Eye (tissue), 1 donor: ENCODE measurements at places on chromosomes 2 and 18.

GRCh38 chr2:201680743-201681142, 17.7 kb downstream of the MPP4 start:
- no peak for DNase-seq

DNA sequence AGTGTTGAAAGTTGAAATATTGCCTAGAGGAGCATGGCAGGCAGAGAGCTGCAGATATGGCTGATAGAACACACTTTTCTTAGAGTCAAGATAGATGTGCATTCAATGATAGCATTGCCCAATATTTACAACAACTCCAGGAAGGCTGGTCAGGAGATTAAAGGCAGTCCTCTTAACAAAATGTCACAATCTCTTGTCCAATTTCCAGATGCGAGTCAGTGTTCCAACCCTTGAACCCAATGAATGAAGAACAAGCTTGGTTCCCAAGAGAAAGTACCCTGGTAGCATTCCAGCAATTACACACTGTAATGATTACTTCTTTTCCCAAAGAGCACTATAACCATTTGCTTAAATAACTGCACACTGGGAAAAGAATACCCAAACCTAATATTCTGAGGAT, 839.4 kb upstream of the VRK2 start:
- DNase-seq, result no peak

GRCh38 chr2:62505109-62505749, 766 bp downstream of the TMEM17 start:
- DNase-seq, result no peak

DNA sequence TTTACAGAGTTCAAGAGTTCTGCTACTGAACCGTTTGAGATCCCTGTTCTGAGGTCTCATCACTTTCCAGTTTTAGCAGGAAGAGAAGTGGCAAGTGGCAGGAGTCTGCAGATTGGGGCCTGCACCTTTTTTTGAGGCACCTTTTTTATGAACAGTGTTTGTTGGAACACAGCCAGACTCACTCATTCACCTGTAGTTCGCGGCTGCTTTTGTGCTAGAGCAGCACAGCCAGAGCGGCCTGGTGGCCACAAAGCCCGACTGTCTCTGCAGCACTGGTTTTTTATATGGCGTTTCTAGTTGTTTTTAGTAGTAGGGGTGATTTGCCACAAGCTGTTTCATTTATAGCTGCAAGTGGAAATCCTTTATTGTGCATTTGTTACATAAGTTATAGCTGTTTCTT, 8.6 kb downstream of the ACP1 start:
- DNase-seq, result no peak

GRCh38 chr2:128308284-128308731, 10.4 kb downstream of the HS6ST1 start:
- DNase-seq, result no peak

GRCh38 chr2:8661736-8662135, 20.1 kb upstream of the ID2 start:
- no peak for DNase-seq

- peak; percentile 46 for DNase-seq
These were observed 18.5 kb upstream of the BOD1L2 start for GRCh38 chr18:57128220-57128932.

DNA sequence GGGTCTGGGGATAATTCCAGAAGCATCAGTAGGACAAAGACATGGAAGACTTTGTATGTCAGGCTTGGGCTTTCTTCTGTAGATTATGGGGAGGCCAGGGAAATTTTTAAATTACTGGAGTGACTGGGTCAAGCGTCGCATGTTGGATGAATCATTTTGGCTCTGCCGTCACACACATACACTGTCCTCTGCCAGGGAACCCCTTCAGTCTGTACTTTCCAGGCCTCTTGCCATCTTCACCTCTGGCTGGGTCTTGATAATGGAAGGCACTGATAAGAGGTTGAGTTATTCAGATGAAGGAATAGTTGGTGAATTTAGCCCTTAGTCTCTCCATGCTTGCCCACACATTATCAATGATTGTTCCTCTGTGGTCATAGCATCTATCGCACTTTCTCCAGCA, 895.1 kb upstream of the CELF4 start:
- no peak for DNase-seq

DNA sequence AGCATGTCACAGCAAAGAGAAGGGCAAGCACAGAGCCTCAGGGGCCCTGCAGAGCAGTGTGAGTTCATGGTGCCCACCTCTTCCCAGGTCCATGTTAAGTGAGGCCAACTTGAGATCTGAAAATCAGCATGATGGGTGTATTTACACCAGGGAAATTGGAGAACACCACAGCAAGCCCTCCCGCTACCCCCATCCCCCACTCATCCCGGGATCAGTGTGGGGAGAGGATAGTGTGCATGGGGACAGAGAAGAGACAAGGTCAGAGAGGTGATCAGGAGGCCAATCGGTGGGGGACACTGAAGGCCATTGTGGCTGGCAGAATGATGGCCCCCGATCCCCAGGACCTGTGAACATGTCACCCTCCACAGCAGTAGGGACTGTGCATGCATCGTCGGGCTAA, 54.7 kb downstream of the PTGR3 start:
- no peak for DNase-seq

GRCh38 chr2:174699993-174700766, 64.1 kb downstream of the CHRNA1 start:
- peak; percentile 79 for DNase-seq

DNA sequence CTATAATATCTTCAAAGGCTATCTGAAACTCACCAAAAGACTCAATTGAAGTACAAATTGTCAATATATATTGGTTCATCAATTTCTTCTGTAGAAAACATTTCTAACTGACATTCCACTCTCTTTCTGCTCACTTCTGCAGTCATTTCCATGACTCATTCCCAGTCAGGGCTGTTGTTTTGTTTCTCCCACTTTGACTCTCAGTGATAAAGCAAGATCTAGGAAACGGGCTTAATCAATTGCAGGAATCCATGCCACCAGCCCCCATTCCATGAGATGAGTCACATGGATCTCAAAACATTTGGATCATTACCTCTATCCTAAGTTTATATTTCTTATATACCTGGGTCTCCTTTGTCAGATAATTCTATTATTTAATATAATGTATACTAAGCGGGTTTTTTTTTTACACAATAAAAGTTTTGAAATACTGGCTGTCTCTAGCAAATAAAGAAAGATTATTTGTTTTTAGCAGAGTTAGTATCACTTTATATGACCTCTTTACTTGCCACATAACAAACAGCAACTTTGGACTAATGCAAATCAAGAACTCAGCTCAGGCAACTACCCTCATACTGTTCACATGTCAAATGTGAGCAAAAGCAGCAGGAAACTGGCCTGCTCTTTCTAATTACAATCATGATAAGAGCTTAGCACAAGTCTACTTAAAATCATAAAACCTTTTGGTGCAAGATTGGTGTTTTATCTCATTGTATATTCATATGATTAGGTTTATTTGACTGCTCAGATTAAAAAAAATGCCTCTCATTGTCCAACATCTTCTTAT, 251.1 kb upstream of the PIK3C3 start:
- no peak for DNase-seq

DNA sequence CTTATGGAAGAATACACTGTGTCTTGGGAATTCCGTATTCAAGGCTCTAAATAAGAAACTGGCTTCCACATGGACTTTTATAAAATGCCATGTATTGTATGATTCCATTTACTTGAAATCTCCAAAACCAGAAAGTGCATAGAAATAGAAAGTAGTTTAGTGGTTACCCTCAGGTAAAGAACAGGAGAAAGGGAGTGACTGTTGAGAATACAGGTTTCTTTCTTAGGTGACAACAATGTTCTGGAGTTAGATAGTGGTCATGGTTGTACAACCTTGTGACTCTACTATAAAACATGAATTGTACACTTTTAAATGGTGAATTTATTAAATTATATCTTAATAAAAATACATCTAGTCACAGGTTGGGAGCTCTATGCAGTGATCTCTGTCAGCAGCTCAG, 481.8 kb downstream of the SPAG16 start:
- no peak for DNase-seq

DNA sequence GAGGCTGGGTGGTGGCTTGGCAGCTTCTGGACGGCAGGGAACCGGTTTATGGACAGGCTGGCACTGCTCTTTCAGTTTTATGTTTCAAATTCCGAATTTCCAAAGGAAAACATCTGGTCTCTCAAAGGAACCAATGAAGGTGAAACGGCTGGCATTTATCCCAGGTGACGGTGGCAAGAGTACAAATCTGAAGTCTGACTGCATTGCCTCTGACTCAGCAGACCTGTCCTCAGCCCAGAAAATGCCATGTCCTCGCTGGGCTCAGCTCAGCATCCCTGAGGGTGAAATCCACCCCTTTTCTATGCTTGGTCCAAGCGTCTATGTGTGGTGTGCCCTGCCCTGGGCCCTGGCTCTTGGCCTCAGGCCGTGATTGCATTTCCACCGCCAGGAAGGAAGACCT, 38.1 kb downstream of the NAPG start:
- no peak for DNase-seq

GRCh38 chr2:57205241-57205640, 841.4 kb upstream of the VRK2 start:
- DNase-seq, result no peak

DNA sequence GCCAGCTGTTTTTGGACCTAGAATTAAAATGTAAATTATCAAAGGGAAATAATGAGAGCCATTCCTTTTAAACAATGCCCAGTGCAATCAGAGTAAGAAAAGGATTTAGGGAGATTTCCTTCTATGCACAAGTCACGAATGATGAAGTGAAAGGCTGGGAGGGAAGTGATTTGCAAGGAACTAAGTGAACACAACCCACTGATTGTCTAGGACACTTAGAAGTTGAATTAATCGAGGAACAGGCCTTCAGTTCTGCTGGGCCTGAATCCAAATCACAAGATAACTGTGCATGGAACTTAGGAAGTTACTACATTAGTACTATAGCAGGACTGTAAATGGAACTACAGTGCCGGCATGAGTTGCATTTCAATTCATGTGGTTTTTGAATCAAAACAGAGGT, 17.7 kb downstream of the MAP2 start:
- DNase-seq, result peak; percentile 8

DNA sequence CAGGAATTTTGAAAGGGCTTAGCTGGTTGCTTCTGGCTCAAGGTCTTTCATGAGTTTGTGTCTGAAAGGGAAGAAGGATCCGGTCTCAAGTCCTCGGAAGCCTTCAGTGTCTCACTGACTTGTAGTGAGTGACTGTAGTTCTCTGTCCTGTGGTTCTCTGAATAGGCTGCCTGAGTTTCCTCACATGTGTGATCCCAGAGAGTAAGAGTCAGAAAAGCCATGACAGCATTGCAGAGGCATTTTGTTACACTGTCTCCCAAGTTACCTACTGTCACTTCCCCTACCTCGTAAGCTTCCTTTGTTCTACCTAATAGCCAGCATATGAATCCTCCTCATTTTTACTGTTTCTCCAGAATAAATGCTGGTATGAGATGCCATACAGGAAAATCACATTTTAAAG, 709.1 kb upstream of the CHAC2 start:
- no peak for DNase-seq

DNA sequence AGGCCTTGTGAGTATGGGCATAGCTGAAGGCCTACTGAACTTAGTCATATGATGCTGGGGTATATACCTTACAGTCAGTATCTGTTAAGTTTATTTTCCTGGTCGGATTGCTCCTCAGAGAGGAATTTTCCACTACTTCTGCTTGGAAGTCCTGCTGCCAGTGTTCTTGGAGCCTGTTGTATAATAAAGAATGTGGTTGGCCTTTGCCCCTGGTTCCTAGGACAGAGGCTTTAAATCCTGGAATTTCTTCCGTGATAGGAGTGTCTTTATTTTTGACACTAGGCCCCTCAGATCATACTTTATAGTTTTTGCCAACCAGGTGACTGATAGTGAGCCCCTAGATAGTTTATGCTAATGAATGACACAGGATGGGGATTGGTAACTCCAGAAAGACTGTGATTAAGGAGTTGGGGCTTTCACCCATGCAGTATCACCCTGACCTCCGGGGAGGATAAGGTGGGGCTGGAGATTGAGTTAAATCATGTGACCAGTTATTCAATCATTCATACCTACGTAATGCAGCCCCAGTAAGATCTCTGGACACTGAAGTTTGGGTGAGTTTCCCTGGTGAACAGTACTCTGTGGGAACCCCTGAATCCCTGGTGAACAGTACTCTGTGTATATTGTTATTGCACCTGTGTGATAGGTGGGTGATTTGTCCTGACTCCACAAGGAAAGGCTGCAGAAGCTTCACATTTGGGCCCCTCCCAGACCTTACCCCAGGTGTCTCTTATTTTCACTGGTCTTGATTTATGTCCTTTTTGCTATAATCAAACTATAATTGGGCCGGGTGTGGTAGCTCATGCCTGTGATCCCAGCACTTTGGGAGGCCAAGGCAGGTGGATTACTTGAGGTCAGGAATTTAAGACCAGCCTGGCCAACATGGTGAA, 56.9 kb downstream of the COMMD1 start:
- DNase-seq, result no peak

GRCh38 chr18:58960946-58961722, 96.5 kb downstream of the ZNF532 start:
- DNase-seq, result no peak

- no peak for DNase-seq
These were observed 99.7 kb downstream of the GULP1 start for GRCh38 chr2:188391354-188391753.

DNA sequence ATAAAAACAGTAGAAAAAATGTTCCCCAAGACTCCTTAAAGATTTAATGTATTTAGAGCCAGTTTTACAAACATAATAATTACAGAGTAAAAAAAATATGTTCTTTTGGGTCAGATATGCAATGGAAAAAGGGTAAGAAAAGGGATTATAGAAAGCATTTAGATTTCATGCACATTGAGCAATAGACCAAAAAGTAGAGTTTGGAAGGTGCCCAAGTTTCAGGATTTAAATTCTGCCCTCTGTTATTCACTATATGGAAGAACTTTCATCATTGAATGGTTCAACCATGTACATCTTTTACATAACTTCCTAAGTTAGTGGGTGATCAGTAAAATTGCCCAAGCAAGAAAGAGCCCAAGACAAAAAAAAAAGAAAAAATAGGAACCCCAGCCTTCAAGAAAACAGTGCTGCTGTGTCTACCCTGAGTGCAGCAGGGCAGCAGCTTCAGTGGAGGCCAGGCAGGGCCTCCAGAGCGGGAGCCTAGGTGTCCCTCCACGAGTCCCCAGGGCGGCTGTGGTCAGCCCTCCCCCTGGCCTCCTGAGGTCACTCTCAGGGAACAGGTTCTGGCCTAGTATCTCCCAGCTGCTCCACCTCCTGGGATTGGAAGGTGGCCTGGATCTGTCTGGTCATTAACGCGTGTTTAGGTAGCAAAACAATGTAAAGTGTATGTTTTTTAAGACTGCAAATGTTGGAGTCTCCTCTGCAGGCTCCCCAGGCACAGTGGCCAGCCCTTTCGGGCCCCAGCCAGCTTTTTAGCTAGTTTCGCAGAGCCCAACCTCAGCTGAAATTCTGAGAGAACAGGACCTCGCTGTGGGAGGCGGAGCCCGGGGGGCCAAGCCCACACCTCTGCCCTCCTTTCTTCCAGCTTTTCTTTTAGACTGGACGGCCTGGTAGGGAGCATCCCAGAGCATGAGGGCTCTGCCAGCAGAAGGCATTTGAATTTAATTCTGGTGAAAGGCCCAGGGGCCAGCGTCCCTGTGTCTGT, 77.3 kb downstream of the TEX51 start:
- DNase-seq, result peak; percentile 16
